GM12864 (cell line): ENCODE measurements at places on chromosomes 7 and 10.

- no peak for DNase-seq
These were observed 34.9 kb upstream of the TLL2 start for GRCh38 chr10:96548589-96548988.

DNA sequence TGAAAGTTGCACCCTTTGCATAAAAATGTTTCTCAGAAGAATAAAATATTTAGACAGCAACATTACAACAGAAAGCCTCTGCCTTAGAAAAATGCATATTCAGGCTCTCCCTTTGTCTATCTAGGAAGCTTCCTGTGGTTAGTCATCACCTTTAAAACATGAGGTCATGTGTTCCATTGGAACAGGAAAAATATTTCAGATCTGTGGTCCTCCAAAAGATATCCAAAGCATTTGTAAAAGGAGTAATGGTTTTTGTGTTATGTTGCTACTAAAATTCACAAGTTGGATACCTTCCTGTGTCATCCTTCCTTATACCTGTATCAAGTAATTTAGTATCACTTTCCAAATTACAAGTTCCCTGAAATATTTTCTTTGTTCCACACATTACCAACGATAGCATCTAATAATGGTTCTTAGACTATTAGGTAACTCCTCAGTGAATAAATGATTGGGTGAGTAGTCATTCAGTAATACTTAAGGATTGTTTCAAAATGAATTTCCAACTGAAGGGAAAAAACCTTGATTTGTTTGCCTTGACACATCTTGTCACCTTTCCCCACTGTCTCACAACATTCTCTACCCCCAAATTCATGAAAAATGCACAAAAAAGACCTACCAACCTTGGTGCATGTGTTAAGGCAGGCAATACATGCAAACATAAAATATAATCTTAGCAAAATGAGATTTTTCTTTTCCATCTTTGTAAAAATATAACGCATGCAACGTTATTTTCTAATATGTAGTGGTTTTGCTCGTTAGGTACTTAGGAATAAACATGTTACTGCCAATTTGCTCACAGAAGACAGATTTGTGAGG is 19.7 kb upstream of the RHOBTB1 start:
- DNase-seq: no peak

GRCh38 chr10:70584909-70585544 is 17.5 kb downstream of the PRF1 start:
- no peak for DNase-seq

DNA sequence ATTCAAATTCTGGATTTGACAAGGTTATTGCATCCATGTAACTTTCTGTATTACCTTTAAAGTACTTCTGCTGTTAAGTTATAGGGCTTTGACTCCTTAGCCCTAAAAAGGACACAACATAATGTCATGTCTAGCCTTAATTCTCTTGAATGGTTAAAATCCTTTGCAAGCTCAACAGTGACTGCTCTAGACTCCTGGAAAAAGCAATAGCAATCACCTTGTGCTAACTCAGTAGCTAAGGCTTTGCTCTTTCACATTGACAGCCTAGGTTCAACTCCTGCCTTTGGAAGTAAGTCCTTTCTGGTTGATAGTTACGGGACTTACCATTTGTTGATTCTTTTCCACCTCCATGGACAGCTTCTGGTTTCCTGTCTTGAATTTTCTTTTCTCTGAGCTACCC is 16.1 kb upstream of the CREB3L2 start:
- no peak for DNase-seq

DNA sequence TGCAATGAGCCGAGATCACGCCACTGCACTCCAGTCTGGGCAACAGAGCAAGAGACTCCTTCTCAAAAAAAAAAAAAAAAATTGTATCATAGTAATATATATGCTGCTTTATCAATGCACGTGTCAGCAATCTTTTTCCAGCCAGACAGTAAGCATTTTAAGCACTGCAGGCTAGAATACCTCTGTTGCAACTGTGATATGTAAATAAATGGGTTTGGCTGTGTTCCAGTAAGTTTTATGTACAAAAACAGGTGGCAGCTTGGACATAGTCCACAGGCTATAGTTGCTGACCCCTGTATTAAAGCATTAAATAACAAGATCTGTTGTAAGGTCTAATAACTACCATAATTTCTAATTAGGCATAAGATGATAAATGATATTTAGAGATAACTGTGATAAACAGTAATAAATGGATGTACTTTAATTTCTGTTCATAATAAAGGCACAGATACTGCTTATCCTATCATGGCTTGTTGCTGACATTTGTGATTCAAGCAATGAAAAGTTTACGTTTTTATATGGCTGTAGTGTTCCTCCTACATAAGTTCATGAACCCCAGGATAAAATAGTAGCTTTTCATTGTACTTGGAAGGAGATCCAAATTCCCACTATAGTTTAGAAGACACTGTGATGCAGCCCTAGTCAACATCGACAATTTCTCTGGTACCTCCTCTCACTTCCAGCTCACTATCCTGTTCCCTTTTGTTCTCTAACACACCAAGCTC is 161.4 kb downstream of the ELMO1 start:
- no peak for DNase-seq

GRCh38 chr7:99631295-99632109 is 14.8 kb downstream of the ZSCAN25 start:
- DNase-seq: no peak
